ENCODE measurements at places on chromosomes 6 and 20.

DNA sequence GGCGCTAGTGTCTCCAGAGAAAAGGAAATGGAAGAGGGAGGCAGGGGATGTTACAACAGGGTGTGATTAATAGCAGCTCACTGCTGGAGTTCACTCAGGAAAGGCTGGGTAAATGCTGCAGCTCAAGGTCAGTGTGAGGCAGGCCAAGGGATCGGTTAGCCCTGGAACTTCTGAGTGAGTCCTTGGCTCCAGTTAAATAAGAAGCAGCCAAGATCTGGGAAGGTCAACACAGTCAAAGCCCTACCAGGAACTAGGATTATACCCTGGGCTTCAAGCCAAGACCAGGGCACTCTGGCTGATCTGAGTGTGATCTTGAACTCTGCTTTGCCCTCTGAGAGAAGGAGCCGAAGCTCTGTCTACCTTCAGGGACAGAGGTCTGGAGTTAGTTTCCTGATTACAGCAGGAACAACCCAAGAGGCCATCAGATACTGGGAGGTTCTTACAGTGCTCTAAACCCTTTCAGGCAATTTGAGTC lies 44.3 kb downstream of the TPD52L1 start:
- no peak for DNase-seq

DNA sequence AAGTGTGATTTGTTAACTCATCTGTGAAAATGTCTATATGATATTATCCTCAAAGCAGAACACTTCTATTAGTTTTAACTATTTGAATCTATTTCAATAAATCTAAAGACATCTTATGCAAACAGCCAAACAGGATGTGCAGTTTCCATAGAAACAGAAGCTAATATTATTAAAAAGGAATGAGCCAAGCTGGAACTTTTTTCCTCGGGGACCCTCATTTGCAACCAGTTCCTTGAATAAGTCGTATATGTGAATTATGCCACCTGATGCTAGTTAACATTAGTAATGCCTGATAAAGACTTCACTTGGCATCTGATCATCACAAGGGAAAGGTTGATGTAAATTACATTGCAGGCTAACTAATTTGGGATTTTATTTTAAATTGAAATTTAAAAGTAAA lies 216.9 kb upstream of the SMLR1 start:
- no peak for DNase-seq

GRCh38 chr6:150177952-150178520 lies 35.2 kb downstream of the PPP1R14C start:
- DNase-seq, result no peak

GRCh38 chr6:1870932-1871331 lies 261.2 kb downstream of the FOXC1 start:
- no peak for DNase-seq

DNA sequence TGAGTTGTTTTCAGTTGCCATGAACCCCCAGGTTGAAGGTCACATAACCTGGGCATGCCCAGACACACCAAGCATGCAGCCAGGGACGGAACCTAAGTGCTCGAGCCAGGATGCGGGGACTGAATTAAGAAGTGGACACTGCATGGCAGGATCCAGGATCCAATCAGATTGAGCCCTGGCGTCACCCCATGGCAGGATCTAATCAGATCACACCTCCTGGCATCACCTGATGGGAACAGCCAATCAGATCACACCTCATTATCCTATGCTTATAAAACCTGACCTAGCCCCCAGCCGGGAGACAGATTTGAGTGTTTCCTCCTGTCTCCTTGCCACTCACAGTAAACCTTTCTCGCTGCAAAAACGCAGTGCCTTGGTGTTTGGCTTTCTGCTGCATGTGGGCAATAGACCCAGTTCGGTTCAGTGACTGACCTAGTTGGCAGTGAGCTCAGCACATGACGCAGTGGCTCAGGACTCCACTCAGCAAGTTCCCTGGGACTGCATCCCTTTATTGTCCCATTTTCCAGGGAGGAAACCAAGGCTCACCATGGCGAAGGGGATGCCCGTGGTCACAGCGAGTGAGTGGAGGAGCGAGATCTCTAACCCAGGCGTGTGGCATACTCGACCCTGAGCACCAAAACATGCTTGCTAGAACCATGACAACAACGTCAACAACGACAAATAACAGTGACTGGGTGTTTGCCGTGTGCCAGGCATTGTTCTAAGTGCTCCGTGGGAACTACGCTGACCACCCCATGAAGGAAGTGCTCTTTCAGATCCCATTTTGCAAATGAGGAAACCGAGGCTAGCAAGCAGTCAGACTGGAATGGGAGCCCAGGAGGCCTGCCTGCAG lies 66.3 kb downstream of the RBM38 start:
- no peak for DNase-seq

GRCh38 chr6:53794720-53795339 lies at the start of gene LRRC1:
Gene LRRC1, plus strand, starts transcription at chr6:53795005. Its CDS starts 252 bp downstream, at chr6:53795257.
- DNase-seq, result peak; percentile 84
